ENCODE measurements at places on chromosomes 12 and 14.

DNA sequence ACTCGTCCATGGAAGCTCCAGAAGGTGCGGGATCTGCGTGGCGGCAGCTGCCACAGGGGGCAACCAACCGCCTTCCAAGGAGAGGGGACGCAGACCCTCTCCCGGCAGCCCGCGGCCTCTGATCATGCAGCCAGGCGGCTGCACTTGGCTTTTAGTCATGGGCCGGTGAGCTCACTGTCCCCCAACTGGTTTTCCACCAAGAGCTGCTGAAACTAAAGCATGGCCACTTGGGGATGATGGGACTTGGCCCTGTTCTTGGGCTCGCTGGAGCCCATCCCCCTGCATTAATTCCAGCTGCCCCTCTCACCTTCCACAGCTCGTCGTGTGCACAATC, 39.1 kb downstream of the CCDC85C start:
- no peak for DNase-seq

DNA sequence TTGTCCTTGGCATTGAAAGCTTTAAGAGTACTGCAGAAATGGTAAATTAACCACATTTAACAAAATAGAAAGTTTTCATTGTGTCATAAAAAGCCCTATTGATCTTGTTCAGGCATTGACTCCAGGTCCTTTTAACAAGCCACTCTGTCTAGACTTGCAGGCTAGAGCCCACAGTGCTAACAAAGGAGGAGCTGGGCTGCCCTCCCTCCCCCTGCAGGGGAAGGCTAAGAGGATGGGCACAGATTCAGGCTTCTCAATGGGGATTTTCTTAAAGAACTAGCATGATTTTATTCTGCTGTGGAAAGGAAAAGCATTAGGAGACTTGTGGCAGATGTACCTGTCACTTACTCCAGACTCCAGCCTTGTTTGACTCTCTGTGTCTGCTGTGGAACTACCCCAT, 463.6 kb downstream of the NRXN3 start:
- DNase-seq, result no peak

DNA sequence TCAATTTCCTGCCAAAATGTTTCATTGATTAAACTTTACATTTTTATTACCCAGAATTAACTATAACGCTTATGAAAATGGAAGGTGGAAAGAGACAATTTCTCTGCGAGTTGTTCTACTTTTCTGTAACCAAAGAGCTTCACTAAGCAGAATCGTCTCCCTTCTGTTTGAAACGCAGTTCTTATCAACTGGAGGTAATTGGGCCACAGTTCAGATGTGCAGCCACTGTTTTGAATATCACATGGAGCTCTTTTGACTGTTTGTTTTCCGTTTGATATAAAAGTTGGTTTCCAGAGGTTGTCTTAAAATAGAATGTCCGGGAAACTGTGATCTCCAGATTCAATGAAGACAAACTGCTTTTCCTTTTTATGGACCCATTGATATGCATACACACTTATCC, 183.3 kb upstream of the SEL1L start:
- DNase-seq, result no peak

DNA sequence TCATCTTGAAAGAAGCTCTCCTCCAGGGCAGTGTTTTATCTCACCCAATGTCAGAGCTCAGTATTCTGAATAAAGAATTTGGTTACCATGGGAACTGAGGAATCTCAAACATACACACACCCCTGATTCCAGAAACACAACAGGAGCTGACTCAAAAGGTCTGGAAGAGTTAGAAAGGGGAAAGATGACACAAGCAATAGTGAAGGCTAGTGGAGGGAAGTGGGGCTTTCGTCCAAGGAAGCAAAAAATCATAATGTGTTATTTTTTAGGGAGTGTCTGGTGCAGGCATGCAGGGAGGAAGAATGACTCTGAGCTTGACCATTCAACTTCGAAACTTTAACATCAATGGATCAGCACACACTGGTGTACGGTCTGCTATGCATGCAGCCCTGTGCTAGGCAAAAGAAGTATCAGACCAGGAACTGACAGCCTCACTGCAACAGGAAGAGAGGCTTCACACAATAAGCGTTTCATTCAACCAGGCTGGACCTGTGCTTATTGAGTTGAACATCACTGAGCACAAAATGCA, 20.3 kb downstream of the HEBP1 start:
- peak; percentile 86 for DNase-seq

GRCh38 chr12:110686294-110686903, 2.5 kb downstream of the HVCN1 start:
- no peak for DNase-seq
